T-helper 9 cell (primary cell): ENCODE measurements at places on chromosomes 13 and 19.
A peak's percentile ranks its signal among the peaks of the same experiment; 100 is the strongest.

DNA sequence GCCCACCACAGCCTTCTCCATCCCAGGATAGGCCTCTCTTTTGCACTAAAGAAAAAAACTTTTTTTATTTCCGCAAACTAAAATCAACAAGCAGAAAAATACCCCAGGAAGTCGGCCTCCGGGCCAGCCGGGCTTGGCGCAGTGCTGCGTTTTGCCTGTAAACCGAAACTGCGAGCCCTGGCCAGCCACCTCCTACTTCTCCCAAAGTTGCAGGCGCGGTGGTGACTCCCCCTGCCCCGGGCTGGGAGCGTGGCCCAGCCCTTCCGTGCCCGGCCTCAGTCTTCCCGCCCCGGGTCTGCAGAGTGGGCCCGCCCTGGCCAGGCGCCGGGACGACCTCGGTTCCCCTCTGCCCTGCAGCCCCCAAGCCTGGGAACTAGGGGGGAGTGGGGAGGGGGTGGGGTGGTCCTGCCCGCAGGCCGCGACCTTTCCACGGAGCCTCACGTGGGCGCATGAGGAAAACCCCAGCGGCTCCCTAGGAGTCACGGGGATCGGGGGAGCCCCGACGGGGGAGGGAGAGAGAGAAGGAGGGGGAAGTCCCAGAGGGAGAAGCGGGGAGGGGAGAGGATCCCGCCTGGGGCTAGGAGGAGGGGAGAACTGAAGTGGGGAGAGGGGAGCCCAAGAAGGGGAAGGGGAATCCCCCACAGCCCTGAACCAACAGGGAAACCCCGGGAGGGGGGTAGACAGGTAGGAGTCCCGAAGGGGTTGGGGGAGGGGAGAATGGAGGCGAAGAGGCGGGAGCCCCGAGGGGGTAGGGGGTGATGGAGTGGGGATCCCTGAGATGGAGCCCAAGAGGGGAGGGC lies 3.0 kb downstream of the GADD45B start:
- peak; percentile 60 for DNase-seq

GRCh38 chr19:574658-575526 lies 2.5 kb downstream of the BSG start:
- DNase-seq, result no peak

DNA sequence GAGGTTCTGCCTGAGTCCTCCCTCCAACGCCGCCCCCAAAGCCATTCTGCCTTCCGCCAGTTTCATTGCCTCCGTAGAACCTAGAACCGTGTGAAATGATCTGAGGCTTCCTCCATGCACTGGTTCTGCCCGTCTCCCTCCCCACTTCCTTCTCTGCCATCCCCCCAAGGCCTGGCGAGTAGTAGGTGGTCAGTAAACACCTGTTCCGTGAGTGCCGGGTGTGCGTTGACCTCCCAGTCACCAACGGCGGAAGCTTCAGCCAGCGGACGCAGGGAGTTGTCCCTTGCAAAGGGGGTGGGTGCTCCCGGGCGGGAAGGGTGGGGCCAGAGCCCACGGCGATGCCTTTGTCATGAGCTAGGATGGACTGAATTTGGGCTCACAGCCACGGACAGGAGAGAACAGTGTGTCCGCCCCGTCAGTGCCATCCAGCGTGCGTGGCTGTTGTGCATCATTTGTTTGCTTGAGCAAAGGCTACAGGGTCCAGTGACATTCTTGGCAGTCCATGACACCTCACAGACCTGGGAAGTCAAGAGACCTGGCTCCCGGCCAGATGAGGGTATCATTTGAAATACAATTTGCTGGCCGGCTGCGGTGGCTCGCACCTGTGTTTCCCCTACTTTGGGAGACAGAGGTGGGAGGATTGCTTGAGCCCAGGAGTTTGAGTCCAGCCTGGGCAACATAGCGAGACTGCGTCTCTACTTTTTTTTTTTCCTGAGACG lies 43.1 kb downstream of the NFIC start:
- DNase-seq, result no peak

DNA sequence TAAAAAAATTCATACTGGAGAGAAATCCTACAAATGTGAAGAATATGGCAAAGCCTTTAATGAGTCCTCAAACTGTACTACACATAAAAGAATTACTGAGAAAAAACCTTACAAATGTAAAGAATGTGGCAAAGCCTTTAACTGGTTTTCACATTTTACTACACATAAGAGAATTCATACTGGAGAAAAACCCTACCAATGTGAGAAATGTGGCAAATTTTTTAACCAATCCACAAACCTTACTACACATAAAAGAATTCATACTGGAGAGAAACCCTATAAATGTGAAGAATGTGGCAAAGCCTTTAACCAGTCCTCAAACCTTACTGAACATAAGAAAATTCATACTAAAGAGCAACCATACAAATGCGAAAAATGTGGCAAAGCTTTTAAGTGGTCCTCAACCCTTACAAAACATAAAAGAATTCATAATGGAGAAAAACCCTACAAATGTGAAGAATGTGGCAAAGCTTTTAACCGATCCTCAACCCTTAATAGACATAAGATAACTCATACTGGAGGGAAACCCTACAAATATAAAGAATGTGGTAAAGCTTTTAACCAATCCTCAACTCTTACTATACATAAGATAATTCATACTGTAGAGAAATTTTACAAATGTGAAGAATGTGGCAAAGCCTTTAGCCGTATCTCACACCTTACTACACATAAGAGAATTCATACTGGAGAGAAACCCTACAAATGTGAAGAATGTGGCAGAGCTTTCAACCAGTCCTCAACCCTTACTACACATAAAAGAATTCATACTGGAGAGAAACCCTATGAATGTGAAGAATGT lies 29.0 kb downstream of the ZNF730 start:
- no peak for DNase-seq

GRCh38 chr13:76948149-76948548 lies at the start of gene ACOD1:
TSS of gene ACOD1 (plus strand) at chr13:76948511. CDS start at chr13:76948559, 48 bp downstream.
- no peak for DNase-seq

DNA sequence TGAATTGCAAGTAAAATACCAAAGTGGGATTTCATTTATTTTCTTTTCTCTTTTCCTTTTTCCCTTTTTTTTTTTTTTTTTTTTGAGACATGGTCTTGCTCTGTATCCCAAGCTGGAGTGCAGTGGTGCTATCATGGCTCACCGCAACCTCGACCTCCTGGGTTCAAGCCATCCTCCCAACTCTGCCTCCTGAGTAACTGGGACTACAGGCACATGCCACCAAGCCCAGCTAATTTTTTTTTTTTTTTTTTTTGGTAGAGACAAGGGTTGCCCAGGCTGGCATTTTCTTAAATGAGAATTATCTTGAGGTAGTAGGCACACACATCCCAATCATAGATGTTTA lies 68.5 kb upstream of the GPR183 start:
- no peak for DNase-seq

GRCh38 chr19:55597501-55597921 lies 1.8 kb downstream of the FIZ1 start:
- DNase-seq, result no peak

DNA sequence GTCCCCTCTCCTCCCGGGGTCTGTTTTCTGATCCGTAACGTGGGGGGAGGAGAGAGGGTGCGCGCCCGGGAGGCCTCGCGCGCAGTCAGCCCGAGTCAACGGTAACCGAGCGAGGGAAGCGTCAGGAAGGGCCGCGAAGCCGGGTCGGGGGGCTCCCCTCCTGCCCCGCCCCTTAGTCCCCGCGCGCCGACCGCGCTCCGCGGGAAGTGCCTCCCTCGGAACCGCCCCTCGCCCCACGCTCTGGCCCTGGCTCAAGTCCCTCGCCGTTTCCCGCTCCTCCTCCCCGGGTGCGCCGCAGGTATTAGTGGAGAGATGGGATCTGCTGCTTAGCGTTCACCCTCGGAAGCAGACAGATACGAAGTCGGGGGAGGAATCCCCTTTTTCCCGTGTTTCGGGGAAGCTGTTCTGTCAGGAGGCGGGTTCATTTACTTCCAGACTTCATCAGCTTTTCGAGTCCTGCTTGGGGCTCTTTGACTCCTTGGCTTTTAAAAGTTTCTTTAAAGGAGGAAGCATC lies 770 bp downstream of the HNRNPM start:
- DNase-seq, result peak; percentile 37

- DNase-seq, result peak; percentile 76
Measured at GRCh38 chr19:8050274-8051096, 2.1 kb upstream of the CCL25 start.

DNA sequence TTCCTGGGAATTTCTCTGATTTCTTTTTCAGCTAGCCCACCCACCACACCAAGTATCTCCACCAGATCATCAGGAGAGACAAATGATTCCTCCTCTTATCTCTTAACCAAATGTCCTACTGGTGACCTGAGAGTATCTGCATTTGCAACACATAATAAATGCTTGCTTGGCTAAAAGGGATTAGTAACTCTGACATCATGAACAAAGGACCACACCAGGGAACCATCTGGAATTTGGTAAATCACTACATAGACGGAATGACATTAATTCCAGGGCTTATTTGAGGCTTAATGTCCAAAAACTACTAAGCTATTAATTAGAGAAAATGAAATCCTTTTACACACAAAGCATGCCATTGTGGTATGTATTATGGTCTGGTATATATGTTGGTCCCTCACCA lies 139.0 kb downstream of the RAP2A start:
- no peak for DNase-seq

DNA sequence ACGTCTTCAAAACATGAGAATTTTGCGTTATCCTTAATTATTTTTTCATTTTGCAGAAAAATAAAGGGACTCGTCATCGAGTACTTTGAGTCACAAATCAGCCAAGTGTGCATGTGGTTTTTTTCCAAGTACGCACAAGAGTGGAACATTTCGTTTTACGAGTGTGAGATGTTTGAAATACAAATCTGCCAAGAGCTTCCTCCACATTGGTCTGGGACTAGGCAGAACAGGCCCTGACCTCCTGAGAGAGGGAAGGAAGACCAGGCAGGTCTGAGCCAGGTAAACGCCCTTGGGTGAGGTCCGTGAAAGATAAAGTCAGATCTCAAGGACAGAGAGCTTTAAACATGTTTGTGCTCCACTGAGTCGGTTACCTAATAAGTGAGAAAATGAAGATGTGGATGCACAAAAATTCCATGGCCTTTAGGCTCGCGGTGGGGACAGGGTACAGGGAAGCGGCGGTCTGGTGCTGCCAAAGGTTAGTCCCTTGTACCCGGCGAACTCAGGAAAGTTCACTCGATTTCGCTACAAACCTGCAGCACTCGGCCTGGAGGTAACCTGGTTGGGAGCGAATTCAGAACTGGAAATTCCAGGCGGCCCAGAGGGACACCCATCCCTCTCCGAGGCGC lies 473 bp upstream of the ITM2B start:
- no peak for DNase-seq

DNA sequence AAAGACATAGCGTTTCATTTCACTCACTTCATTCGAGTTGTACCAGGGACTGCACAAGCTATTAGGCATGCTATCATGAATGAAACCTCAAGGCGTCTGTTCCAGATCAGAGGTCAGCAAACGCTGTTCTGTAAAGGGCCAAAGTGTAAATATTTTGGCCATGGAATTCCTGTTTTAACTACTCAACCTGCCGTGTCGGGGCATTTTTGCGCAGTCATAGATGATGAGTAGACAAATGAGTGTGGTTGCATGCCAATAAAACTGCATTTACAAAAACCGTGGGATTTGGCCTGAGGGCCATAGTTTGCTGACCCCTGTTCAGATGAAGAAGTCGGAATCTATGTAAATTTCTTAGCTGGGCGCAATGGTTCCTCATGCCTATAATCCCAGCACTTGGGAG lies 6.5 kb downstream of the INSR start:
- DNase-seq, result no peak

GRCh38 chr19:51702103-51702824 lies 9.1 kb downstream of the SPACA6 start:
- peak; percentile 39 for DNase-seq

GRCh38 chr19:54162241-54162805 lies 2.8 kb upstream of the LENG1 start:
- peak; percentile 71 for DNase-seq

GRCh38 chr19:45368737-45369340 lies 1.5 kb downstream of the ERCC2 start:
- DNase-seq, result no peak

- DNase-seq, result peak; percentile 53
Measured at GRCh38 chr19:3178377-3178972, at the start of gene S1PR4. TSS of gene S1PR4 (plus strand) at chr19:3178769. CDS start at chr19:3178793, 24 bp downstream.

DNA sequence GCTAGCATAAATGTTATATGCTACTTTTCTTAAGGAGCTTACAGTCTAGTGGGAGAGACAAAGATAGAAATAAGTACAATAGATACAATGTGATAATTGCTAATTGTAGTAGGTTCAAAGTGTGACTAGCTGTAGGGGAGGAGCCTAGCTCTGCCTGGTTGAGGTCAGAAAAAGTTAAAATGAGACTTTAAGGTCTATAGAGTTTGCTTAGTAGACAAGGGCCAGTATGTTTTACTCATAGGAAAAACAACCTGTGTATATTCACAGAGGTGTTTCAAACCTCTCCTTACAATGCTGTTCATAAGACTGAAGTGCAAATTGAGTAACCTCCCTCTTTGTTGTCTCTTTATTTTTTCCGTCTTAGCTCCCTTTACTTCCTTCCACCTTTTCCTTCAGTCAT lies 56.1 kb downstream of the PDS5B start:
- no peak for DNase-seq

DNA sequence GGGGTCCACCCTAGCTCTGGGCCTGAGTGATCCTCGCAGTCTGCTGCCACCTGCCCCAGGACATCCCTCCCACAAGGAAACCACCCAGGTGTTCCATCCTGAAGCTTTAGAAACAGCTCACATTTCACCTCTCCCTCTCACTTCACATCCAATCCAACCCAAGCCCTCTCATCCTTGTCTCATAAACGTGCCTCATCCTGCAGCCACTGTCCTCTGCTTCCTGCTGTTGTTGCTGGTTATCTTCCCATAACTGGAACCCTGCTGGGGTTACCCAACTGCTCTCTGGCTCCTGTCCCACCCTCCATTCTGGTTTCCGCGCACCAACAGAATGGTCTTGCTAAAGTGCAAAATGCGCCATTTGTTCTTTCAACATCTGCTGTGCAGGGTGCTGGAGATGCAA lies 59.7 kb upstream of the MTIF3 start:
- DNase-seq, result no peak

DNA sequence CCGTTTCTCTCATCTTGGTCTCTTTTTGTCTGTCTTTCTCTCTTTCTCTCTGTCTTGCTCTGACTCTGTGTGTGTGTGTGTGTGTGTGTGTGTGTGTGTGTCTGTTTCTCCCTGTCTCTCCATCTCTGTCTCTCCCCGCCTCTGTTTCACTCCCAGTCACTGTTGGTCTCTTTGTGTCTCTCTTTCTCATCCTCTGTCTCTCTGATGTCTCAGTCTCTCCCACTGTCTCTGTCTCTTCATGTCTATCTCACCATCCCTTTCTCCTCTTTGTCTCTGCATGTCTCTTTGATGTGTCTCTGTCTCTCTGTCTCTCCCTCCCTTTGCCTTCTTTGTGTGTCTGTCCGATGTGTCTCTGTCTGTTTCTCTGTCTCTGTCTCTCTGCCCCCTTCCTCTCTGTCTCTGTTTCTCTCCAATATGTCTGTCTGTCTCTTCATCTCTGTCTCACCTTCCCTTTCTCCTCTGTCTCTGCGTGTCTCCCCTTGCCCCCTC lies 2.5 kb downstream of the NFIC start:
- no peak for DNase-seq
